ENCODE measurements at places on chromosomes 7 and 10.

- DNase-seq, result no peak
Measured at GRCh38 chr7:110801502-110801901, 289.4 kb upstream of the LRRN3 start.

GRCh38 chr10:121527690-121528089, 70.6 kb downstream of the FGFR2 start:
- DNase-seq, result no peak

DNA sequence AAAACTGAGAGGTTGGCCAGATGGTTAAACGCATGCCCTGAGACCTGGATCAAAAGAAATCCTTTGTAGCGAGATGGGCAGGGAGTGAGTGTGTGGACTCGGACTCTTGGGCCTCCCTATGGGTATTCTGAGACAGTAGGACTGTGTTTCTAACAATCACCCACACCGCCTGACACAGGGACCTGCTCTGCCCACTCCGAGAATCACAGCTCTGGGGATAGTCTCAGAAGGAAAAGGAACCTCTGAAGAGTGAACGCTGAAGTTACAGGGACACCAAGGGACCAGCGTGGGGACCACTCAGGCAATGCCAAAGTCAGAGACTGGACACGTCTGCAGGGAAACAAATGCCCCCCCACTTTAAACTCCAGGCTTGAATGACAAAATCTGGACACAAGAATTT, 242.1 kb upstream of the TCERG1L start:
- no peak for DNase-seq

- DNase-seq, result no peak
Measured at GRCh38 chr10:48844616-48845015, 95.0 kb downstream of the LRRC18 start.

- no peak for DNase-seq
Measured at GRCh38 chr7:20201380-20201779, 15.8 kb downstream of the MACC1 start.

GRCh38 chr7:54995166-54995565, 23.7 kb upstream of the EGFR start:
- DNase-seq, result no peak

DNA sequence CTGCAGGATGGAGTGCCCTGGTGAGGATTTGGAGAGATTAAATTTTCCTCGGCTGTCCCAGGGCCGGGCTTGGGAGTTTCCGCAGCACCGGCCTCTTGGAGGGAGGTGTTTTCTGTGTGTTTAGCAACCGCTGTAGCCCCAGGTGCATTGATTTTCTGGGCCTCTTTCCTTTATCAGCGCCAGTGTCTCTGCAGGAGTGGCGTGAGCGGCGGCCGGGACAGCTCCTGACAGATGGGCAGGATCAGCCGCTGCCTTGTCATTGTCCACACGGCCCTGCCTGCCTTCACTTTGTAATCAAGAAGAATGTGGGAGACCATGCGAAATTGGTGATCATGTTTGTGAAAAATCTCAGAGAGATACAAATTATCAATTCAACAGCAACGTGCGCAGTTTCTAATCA, 32.4 kb downstream of the NKX6-2 start:
- no peak for DNase-seq

- DNase-seq, result no peak
Measured at GRCh38 chr7:52956379-52956915, 79.0 kb upstream of the POM121L12 start.

- no peak for DNase-seq
Measured at GRCh38 chr10:123583639-123584418, 82.3 kb upstream of the GPR26 start.

DNA sequence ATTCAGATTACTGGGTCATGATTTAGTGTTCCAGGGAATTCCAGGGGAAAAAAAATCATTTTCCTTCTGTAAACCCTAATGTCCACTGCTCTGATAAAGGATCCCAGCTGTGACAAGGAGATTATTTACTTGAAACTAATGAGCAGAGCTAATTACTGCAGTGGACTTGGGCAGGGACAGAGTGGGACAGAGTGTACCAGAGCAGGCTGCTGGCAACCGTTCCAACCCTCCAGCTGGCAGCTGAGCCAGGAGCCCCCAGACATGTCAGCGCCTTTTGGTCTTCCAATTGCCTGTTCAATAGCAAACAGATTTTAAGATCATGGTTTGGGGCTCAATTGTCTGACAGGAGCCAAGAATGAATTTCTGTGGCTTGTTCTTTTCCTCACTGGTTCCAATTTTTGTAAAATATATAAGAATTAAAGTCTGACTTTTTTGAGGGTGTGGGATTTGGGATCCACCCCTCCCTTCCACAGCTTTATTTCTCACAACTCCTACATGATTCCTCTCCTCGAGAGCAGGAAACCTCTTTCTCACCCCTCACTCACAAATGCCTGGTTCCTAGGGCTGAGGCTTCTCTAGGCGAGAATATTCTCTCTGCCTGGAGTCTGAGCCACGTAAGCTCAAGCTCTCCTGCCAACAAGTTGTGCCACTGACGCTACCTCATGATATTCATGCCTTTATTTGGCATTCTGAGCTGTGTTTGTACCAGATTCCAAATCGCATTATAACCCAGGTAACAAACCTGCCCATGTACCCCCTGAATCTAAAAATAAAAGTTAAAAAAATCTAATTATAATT, 20.6 kb upstream of the FAM180A start:
- DNase-seq, result no peak

GRCh38 chr7:84202855-84203254, 8.3 kb upstream of the SEMA3A start:
- no peak for DNase-seq

DNA sequence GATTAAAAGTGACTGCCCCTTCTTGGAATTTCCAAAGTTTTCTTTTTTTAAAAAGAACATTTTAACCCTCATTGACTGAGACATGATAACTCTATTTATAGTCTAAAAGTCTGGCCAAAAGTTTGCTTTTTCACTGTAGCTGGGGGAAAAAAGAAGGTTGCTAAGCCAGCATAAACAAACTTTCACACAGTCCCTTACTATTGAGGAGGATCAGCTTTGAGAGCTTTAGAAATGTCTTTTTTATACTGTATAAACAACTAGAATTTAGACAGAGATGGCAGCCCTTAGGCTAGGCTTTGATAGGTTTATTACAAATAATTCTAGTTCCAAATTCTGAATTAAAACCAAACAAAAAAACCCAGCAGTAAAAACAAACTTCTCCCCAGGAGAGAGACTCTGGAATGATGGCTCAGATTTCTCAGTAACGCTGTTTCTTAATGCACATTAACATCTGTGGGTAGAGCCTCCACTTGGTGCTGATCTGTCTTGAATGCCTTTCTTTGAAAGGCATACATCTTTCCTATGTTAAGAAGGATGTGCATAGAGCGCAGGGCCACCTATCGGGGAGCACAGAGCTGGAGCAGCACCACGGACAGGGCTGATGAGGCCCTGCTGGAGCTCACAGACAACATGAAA, 100.9 kb upstream of the PDLIM1 start:
- DNase-seq, result no peak

DNA sequence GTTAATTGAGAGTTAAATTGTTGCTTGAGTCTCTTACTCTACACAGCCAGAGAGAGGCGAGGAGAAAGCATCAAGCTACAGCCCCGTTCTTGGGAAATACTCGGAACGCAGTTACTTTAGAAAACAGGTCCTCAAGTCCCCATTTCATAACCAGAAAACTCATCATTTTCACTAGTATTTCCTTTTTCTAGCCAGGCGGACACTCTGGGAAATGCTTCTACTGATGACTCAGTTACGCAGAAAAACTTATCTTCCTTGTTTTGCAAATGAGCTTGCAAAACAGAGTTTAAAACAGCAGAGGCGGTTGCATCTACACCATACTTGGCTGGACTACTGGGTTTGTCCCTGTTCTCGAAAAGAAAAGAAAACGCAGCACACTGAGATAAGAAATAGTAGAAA, 111.4 kb upstream of the FGFR2 start:
- DNase-seq, result no peak

- no peak for DNase-seq
Measured at GRCh38 chr10:107546986-107547385, 382.5 kb upstream of the SORCS1 start.

GRCh38 chr10:119136084-119136483, 29.4 kb downstream of the SFXN4 start:
- no peak for DNase-seq

- DNase-seq, result no peak
Measured at GRCh38 chr7:122709930-122710646, 7.4 kb upstream of the RNF148 start.

DNA sequence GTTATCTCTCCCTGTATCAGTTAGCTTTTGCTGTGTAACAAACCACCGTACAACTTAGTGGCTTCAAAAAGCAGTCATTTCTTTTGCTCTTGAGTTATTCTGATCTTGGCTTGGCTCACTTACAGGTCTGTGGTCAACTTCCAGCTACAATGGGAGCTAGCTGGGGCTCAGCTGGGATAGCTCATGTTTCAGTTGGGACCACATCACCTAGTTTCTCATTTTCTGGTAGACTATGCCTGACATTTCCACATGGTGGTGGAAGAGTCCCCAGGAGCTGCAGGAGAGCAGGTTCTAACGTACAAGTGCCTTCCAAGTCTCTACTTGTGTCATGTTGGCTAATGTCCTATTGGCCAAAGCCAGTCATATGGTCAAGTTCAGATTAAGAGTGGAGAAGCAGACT, 25.8 kb upstream of the PIP4K2A start:
- DNase-seq, result no peak

GRCh38 chr7:134165252-134165651, 38.1 kb downstream of the LRGUK start:
- no peak for DNase-seq

- DNase-seq, result no peak
Measured at GRCh38 chr10:62234077-62234605, 34.5 kb downstream of the RTKN2 start.

- DNase-seq, result no peak
Measured at GRCh38 chr10:121216721-121217181, 365.6 kb downstream of the WDR11 start.

DNA sequence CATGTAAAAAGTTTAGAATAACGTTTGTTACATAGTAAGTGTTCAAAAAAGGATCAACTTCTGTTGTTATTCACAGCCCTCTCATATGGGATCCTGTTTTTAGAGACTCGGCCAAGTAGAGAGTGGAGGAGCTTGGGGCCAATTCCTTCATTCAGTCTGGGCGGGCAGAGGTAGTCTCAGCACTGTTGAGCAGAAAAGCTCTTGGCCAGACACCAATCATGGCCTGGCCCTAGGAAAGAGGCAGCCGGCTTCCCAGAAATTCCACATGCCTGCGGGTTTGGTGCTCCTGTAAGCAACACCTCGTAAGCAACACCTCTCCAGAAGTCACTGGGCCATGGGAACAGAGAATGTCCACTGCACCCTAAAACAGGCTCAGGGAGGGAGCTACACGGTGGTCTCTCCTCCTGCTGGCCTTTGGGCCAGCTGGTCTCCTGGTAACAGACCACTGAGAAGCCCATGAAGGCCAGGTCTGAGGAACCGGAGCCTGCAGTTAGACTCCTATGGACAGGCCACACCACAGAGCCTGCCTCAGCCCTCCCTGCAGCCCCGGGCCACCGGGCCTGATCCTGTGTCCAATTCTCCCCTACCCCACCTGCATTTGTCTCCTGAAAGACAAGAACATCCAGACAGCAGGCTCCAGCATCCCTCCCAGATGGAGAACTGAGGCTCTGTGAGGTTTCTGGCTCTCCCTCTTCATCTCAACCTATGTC, 149.1 kb downstream of the GRID1 start:
- DNase-seq, result no peak

GRCh38 chr10:23656735-23657134, 217.9 kb downstream of the OTUD1 start:
- DNase-seq, result no peak

DNA sequence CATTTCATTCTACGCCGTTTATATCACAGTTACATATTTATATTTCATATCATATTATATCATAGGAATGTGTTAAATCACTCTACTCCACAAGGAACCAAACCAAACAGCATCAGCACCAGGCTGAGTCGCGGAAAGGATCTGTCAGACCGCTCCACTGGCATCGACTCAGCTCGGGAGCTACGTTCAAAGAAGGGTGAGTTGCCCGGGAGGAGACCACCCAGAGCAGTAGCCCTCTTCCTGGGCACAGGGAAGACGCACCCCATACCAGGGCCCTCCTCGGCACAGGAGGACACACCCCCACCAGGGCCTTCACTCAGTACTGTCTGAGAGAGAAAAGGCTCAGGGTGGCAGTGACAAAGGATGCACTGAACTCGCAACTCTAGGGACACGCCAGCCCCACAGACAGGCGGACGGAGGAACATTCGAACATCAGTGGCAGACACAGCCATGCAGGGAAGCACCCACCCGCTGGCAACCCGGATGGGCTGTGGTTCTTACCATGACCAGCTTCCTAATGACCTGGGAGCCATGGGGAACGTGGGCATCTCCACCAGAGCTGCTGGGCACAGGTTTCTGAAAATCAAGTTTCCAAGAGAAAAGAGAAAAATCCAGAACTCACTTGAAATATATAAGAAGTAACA, 28.7 kb downstream of the PITRM1 start:
- DNase-seq, result no peak

DNA sequence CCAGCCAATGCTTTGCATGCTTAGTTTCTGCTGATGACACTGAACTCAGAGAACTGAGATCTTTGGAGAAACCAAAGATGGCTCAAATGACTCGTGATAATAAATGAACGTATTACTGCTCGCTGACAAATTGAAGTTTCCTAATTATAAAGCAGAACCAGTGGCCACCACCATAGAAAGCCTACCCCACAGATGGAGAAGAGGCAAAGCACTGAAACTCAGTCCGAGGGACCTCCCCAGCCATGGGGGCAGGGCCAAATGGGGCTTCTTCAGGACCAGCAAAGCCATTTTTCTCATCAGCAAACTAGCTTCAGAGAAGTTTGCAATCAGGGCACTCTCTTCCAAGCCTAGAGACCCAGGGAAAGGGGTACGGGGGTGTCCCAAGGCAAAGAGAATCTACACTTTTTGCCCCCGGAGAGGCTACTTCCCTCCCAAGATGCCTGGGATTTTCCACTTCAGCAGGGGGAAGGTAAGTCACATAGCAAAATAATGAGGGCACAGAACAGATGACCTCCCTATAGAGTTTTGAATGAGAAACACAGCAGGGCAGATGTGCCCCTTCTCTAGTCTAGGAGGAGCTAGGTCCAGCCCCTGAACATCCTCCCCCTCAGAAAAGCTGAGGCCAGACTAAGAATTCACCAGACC, 4.3 kb upstream of the IL6 start:
- no peak for DNase-seq

GRCh38 chr7:96143495-96144259, 178.2 kb downstream of the SLC25A13 start:
- DNase-seq, result no peak

GRCh38 chr7:104039363-104039762, 49.9 kb upstream of the RELN start:
- DNase-seq, result no peak

- no peak for DNase-seq
Measured at GRCh38 chr7:85343484-85343883, 156.6 kb upstream of the SEMA3D start.

Measured in stimulated activated CD8-positive, alpha-beta memory T cell treated with anti-CD3 and anti-CD28 coated beads, Interleukin-15, amount 100 ng/mL, for 4 hours (primary cell).